ENCODE measurements at places on chromosomes 12 and 14.
A peak's percentile ranks its signal among the peaks of the same experiment; 100 is the strongest.

DNA sequence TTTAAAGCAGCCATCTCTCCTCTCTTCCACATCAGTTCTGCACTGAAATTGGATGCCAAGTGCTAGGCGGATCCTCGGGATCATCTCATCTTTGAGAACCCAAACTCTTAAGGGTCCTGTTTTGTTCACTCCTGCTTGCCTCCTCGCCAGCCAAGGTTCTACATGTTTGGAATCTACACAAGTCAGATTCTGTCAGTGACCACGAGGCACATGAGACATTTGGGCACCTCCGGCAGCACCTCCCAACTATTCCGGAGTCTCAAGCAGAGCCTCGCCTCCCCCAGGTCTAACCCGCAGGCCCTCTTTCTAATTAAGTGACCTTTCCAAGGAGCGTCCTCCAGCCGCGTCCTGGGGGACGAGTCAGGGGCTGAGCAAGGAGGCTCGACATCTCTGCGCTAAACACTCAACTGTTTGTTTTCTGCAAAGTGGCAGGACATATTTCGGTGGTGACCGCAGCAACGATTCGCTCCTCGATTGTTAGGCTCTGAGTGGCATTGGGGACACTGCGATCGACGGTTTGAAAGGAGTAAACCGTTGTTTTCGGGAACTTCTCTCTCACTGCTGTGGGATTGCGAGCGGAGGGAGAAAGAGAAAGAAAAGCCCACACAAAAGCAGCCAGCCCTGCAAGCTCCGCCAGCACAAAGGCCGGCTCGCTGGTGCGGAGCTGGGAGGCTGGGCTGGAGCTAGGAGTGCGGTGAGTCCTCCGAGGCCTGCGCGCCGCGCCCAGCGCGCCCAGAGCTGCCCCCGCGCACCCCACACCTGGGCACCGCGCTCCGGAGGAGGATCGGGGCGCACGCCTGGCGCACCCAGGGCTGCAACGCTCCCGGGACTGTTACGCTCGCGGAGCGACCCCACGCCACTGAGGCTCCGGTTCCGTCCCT lies 640 bp downstream of the ARMH4 start:
- no peak for DNase-seq

DNA sequence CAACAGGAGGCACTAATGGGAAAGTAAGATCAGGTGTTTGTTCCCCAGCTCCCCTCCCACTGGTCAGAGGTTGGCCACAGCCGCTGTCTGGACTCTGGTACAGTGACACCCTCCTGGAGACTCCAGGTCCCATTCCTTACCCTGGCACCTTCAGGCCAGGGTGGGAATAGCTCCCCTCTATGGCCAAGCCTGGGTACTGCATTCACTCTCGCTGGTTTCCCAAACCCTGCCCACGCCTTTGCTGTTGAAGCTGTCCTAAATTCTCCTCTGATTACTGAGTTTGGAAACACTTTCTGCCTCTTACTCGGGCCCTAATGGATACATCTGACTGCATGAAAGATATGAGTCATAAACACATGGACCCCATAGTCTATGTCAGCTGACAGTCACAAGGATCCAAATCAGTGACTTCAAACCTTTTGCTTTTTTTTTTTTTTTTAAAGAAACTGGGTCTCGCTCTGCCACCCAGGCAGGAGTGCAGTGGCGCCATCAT lies 17.9 kb downstream of the HRK start:
- DNase-seq, result no peak

- DNase-seq, result no peak
Measured at GRCh38 chr14:61505815-61506809, 184.7 kb downstream of the PRKCH start.

DNA sequence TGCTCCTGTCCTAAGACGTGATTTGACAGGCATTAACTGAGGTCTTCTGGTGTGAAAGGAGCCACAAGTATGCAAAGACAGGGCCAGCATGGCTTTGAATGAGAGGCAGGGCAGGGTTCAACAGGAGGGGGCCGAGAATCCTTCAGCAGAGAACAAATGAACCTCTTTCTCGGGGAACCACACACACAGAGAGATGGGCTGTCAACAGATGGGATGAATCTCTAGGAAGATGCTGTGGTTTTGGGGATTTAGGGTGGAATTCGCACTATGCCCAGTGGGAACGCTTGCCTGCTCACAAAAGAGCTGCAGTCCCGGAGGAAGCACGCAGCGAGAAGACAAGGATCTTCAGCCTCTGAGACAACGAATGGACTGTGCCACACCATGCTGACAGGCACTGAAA lies 513.4 kb downstream of the GLT1D1 start:
- no peak for DNase-seq

- DNase-seq, result no peak
Measured at GRCh38 chr12:54299515-54300224, 1.1 kb downstream of the NFE2 start.

- peak; percentile 45 for DNase-seq
Measured at GRCh38 chr14:106586098-106586704, 1059.8 kb downstream of the TMEM121 start.

- no peak for DNase-seq
Measured at GRCh38 chr12:58897969-58898368, 22.3 kb downstream of the LRIG3 start.

GRCh38 chr14:57389646-57390036 lies 745 bp upstream of the NAA30 start:
- no peak for DNase-seq

GRCh38 chr14:74584951-74585350 lies 27.1 kb downstream of the LTBP2 start:
- DNase-seq, result no peak

DNA sequence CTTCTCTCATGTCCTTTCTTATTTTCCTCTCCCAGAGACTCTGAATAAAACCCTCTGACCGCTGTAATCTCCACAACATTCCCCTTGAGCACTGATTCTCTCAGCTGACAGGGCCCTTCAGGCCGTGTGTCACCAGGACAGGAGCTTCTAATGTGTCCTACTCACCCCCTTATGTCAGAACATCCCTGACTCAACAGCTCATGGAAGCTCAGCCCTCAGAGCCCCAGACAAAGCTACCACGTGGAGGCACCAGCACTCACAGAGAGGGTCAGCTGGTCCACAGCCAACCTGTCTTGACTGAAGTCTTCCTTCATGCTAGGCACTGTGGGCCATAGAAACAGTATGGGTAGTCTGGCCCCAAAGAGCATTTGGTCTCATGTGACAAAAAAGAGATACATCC lies 49.8 kb downstream of the SMUG1 start:
- no peak for DNase-seq

DNA sequence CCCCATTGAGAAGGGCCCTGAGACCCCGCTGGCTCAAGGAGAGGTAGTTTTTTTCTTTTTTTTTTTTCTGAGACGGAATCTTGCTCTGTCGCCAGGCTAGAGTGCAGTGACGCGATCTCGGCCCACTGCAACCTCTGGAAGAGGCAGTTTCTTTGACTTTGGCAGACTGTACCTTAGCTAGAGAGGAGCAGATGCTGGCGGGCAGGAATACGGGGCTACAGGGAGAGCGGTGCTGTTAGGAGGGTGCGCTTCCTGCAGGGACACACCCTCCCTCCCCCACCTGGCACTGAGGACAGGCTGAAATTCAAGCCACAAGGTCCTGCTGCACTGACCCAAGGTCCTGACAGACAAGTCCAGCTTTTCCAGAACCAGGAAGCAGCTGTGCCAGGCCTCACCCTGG lies 32.2 kb upstream of the NUDT14 start:
- no peak for DNase-seq

DNA sequence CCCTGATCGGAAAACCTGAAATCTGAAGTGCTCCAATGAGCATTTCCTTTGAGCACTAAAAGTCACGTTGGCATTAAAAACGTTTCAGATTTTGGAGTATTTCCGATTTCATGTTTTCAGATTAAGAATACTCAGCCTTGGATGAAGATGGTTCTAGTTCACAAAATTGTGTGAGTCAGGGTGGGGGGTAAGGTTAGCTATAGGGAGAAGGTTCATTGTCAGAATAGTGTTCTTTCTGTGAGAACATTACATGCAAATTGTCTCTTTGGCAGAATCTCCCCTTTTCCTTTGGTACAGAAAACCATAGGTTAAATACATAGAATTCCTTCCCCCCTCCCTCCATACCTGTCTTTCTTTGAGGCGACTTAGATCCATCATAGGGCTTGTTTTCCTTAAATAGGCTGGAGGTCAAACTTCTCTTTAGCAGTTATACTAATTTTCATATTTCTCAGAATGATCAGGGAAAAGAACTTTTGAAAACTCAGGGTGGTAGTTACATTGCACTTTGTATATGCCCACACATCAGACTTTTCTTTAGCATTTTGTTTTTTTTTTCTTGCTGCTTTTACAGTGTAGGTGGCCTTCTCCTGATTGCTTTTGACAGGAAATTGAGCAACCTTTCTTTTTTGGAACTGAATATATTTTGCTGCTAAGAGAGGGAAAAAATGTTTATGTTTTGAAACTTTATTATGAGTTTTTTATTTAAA lies 503.5 kb downstream of the PCNX1 start:
- no peak for DNase-seq

DNA sequence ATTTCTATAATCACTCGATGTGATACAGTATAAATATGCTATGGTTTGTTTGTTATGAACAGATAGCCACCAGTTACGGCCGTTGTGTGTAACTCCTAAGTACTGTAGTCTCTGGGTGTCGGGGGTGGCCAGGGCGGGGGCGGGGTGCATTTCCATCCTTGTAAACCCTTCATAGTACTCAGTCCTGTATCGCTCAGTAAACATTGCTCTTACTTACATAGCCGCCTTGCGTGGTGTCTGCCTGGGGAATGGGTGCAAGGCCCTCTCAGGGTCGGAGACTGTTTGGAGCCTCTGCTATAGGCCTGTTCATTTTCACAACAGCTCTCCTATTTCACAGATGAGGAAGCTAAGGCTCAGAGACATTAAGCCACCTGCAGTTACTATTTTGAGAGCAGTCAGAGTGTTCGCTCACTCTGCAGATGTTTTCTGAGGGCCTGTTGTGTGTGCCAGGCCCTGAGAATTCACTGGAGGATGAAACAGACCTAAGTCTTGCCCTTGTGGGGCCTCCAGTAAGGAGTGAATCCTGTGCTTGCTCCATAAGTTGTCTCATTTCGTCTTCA lies 42.5 kb downstream of the JDP2 start:
- DNase-seq, result no peak

DNA sequence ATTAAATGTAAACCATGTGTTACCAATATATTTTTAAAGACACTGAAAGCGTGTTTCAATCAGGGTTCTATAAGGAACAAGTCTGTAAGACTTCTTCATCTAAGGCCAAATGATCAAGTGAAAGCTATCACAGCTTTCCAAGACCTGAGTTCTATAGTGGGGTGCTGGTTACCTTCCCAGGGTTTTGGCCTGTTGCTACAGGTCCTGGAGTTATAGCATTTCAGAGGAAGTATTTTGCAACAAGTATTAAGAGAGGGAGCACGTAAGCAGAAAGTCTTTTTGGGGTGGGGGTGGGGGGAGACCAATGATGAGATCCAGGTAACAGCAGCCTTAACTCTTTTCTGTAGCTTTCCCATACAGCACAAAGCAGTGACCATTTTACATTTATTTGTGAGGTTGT lies 43.8 kb downstream of the FOXN3 start:
- DNase-seq, result no peak

DNA sequence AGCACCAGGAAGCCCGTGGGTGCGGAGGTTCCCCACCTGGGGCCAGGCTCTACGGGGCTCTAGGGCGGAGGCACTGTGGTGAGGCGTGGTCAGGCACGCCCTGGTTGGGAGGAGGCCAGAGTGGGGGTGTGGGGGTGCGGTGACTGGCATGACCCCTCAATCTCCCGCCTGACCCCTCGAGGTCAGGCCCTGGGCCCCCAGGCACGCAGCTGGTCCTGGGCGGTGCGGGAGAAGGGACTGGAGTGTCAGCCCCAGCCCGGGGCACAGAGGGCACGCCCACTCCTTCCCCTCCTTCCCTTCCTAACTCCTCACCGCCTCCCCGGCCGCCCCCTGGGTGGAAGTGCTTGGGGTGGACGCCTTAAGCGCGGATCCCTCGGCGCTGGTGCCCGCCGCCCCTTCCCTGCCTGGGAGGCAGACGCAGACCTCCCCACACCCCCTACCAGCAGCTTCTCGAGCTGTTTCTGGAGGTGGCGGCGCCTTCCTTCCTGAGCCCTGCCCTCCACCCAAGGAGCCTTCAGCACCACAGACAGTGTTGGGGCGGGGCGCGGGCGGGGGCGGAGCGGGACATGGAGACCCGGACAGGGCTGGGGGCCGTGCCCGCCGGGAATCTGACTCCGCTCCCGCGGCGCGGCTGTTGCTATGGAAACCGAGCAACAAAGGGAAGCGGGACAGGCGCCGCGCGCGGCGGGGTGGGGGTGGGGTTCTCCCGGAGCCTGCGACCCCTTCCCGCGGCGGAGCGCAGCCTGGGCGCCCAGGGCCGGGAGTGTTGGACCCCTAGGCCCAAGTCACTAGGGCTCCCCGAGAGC lies 741 bp upstream of the CRIP2 start:
- peak; percentile 75 for DNase-seq

DNA sequence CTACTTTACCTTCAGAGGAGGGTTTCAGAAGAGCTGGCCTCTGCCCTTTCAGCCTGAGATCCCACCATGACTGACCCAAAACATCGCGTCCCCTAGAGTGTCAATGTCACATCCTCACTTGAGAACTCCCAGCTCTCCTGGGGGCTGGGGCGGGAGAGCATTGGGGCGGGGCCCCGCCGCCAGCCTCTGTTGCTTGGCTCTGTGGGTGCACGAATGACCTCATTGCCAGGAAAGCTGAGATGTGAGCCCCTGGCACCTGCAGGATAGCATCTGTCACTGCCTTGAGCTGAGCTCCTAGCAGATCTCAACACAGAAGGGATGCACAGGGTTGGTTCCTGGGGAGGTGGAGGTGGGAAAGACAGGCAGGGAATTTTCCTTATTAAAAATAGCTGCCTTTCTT lies 20.6 kb upstream of the MYL2 start:
- DNase-seq, result no peak

DNA sequence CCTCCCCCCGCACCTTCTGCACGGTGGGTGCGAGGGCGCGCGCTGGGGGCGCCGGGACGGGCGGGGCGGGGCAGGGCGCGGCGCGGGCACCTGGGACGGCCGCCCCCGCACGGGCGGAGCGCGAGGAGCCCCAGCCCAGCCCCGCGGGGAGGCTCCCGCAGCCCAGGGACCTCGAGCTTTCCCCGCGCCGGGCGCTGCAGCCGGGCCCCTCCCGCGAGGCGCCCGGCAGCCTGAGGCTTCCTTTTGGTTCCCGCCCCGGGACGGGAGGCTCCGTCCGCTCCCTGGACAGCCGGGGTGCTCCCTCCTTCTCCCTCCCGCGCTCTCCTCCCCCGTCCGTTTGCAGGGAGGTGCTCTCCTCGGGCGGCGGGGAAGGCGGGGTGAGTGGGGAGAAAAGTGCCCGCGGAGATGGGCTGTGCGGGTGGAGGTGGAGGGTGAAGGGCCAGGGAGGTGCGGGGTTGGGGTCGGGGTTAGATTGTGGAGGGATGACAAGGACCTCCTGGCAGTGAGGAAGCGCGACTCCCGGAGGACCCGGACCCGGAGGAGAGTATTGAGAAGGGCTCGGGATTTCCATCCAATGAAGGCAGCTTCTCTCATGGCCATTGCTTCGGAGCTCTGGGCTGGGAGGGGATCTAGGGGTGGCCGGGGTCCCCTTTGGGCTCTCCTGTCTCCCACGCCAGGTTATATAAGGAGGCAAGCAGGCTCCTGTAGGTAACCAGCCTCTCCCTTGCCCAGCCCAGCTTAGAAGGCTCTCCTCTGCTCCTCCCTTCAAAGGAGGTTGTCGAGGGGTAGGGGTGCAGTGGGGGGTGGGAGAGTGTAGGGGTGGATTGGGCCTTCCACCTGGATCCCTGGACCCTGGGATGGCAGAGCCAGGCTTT lies 645 bp downstream of the JDP2 start:
- DNase-seq, result no peak

GRCh38 chr12:1523046-1523445 lies 71.3 kb downstream of the FBXL14 start:
- DNase-seq, result no peak

Measured in T follicular helper cell (primary cell).